Panc1 (cell line): ENCODE measurements at places on chromosomes 12 and 14. TPM values are rescaled to one million over a fixed set of nuclear protein-coding genes. Genes with fewer than 3 reads are reported as not detected.

DNA sequence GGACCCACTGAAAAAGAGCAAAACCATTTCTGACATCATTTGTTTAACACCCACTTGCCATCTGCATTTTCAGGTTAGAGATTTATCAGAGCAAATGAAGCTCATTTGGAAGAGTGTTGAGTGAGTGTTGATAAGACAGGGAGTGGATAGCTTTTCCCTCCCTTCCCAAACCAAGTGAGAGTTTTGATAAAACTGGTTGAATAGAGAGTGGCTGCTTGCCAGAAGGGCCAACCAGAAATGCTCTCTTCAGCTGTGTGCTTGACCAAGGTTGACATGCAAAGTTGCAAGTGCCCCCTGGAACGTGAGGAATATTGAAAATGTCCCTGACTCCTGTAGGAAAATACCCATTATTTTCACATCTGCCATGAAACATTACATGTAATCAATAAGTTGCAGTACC, 1487.0 kb upstream of the FLRT2 start:
- no peak for DNase-seq
- H3K4me1 ChIP-seq = no peaks in the 10 kb centered on the region
- no peaks in the 10 kb centered on the region for H3K36me3 ChIP-seq
- H3K4me3 ChIP-seq = no peak overlapping the region

- H3K4me3 ChIP-seq = no peak overlapping the region
- no peaks in the 10 kb centered on the region for H3K36me3 ChIP-seq
- no peaks in the 10 kb centered on the region for H3K4me1 ChIP-seq
- no peaks in the 10 kb centered on the region for H3K27me3 ChIP-seq
- peak; percentile 32 for DNase-seq
These were observed 3.6 kb upstream of the BATF start for GRCh38 chr14:75518625-75519024.

- no peak for DNase-seq
- H3K4me3 ChIP-seq = no peak overlapping the region
- no peaks in the 10 kb centered on the region for H3K27me3 ChIP-seq
- H3K36me3 ChIP-seq = no peaks in the 10 kb centered on the region
- no peaks in the 10 kb centered on the region for H3K4me1 ChIP-seq
These were observed 8.0 kb upstream of the ATF7IP start for GRCh38 chr12:14357486-14357885.

- H3K27ac ChIP-seq = no peak overlapping the region
- no peak overlapping the region for H3K4me3 ChIP-seq
- no peaks in the 10 kb centered on the region for H3K36me3 ChIP-seq
- H3K27me3 ChIP-seq = no peaks in the 10 kb centered on the region
These were observed 81.4 kb downstream of the KIF26A start for GRCh38 chr14:104219731-104220214.

- no peaks in the 10 kb centered on the region; the same call in 1 of the 2 replicates for H3K27me3 ChIP-seq
- no peak overlapping the region for H3K4me3 ChIP-seq
- H3K4me1 ChIP-seq = no peaks in the 10 kb centered on the region
- no peak overlapping the region for H3K27ac ChIP-seq
- peak; percentile 25 for DNase-seq
These were observed 82.3 kb downstream of the PUS7L start for GRCh38 chr12:43676183-43676813.

DNA sequence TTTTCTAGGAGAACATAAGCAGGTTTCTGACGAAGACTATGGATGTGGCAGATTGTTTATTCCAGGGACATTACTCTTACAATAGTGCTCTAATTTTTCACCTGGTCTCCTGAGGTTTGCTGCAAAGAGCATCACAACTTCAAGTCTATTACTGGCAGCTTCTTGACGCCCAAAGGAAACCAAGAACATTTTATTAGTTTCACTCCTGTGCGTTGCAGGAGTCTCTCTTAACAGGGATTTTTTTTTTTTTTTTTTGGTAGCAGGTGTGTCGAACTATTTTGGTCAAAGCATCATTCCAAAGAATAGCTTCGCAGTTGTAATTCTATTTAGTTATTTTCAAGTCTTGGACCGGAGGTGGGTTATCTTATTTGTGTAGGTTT, 1.2 kb downstream of the ANO4 start:
- no peak for DNase-seq
- H3K36me3 ChIP-seq = no peaks in the 10 kb centered on the region
- no peak overlapping the region for H3K27ac ChIP-seq
- no peak overlapping the region for H3K4me3 ChIP-seq
- H3K4me1 ChIP-seq = no peaks in the 10 kb centered on the region; the same call in 1 of the 2 replicates

- H3K4me1 ChIP-seq = no peaks in the 10 kb centered on the region
- no peaks in the 10 kb centered on the region for H3K27me3 ChIP-seq
- H3K36me3 ChIP-seq = no peaks in the 10 kb centered on the region
- H3K4me3 ChIP-seq = no peak overlapping the region
These were observed 28.7 kb downstream of the NELL2 start for GRCh38 chr12:44847403-44847802.

DNA sequence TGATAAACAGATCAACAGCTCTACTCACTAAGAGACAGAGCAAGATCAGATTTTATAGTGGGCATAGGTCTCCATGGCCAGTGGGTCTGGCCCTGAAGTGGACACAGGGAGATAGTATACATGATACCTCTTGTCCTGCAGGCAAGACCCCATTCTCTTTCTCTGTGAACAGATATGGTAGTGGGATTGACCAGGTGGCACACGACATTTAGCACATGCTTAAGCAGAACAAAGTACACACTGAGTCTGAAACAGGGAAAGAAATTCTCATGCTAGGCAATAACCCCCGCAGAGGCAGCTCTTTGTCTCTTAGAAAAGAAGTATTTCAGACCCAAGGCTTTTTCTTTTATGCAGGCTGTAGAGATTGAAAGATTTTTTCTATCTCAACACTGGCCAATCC, 1331.2 kb downstream of the FSCB start:
- H3K27me3 ChIP-seq = no peaks in the 10 kb centered on the region
- H3K36me3 ChIP-seq = no peaks in the 10 kb centered on the region
- H3K4me3 ChIP-seq = no peak overlapping the region
- H3K4me1 ChIP-seq = no peaks in the 10 kb centered on the region
- no peak for DNase-seq

NDRG2 gene
- total RNA-seq = 1.6 TPM

CMA1 gene
- not detected for total RNA-seq
